Stimulated activated effector memory CD8-positive, alpha-beta T cell treated with anti-CD3 and anti-CD28 coated beads, Interleukin-12 subunit alpha, Interleukin-12 subunit beta, amount 100 ng/mL, for 72 hours (primary cell): ENCODE measurements at places on chromosomes 13 and 19.

- DNase-seq: no peak
Measured at GRCh38 chr13:111392486-111392885, 72.0 kb downstream of the TEX29 start.

DNA sequence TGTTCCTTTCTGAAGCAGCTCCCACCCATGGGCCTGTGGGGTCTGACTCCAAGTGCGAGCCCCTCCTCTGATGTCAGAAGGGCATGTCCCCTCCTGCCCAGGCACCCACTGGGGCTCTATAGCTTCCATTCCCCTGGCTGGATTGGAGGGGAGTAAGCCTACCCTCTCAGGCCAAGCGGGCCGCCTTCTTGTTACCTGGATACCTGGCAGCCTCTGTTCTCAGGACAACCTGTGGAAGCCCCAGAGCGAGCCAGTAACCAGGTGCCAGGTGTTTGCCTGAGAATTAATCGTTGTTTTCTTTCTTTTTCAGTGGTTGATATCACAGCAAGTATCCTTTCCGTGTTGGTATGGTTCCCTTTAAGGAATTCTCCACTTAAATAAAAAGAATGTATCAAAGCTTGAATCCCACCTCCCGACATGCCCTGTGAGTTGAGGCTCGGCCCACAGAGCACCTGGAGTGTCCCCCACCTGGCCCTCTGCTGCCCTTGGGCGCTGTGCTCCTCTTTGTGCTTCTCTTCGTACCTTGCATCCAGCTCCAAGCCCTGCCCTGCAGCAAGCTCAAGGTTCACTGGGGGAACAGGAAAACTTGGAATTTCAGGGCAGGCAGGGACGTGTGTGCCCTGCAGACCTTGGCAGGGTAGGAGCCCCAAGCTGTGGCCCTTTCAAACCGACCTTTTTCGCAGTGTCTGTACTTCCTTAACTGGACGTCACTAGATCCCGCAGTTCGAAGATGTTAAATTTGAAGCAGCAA lies 15.0 kb downstream of the MAU2 start:
- no peak for DNase-seq

DNA sequence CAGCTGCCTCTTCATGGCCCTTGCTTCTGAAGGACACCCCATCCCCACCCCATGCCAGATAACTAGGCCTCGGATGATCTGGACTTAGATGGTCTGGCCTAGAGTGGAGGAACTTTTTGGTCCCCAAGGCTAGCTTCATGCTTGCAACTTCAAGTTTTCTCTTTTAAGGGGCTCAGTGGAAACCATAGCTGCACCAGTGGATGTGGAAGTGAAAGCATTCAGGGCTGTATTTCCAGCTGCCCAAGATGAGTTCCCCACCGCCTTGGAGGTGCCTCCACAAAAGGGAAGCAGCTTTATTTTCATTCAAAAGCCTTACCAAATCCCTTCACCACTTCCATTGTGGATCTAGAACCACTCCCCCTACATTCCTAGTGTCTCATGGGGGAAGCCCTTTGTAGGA lies 17.6 kb upstream of the GSX1 start:
- DNase-seq: no peak

- no peak for DNase-seq
Measured at GRCh38 chr13:104737713-104738112, 1671.5 kb upstream of the SLC10A2 start.

GRCh38 chr13:21932996-21933395 lies 262.1 kb downstream of the FGF9 start:
- no peak for DNase-seq
